ENCODE measurements at places on chromosomes 2 and 18. TPM values are rescaled to one million over a fixed set of nuclear protein-coding genes. Genes with fewer than 3 reads are reported as not detected.

The SERPINB11 gene
- not detected for total RNA-seq

The MFSD6 gene
- 99.1 TPM for total RNA-seq

The TMEFF2 gene
- 0.27 TPM for total RNA-seq

DNA sequence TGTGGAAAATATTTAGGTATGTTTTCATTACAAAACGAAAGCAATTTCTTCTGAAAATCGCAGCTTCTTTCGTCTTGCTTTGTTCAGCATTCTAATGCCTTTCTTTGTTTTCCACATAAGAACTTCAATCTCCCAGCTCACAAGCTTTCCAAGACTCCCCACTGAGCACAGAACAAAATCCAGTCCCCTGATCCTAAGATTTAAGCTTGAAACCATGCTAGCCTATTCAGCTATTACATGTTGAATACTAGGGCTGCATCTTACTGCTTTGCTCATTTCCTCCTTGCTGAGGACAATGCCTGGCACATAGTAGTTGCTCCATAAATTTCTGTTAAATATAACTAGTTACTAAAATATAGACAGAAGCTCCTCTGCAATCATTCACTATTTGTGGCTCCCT is 160.6 kb downstream of the GALNT3 start:
- DNase-seq, result no peak

DNA sequence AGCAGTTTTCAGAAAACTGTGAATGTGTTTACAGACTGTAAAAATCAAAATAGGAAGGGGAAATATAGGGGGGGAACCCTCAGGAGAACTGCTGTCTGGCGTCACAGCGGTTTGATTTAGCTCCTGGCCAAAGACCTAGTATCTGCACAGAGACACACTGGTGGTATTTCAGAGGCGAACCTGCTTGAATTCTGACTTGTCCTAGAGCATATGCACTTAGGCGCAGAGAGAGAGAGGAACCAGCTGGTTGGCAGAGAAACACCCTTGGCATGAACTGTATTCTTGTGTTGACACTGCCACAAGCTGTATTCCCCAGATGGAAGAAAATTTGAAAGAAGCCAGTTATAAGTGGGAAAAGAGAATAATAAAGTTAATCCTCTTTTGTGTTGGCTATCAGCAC is 506.5 kb upstream of the NRP2 start:
- no peak for DNase-seq

The MBOAT2 gene
- total RNA-seq, result 78.9 TPM

Data from transverse colon (tissue), 4 donors.